Esophagus muscularis mucosa (tissue), 4 donors: ENCODE measurements at places on chromosomes 12 and 14. TPM values are rescaled to one million over a fixed set of nuclear protein-coding genes. Genes with fewer than 3 reads are reported as not detected.

Gene PRIMA1
- 18.7 TPM for total RNA-seq

Gene VASH1
- total RNA-seq = 5.6 TPM

- DNase-seq = no peak
- no peaks in the 10 kb centered on the region for H3K27me3 ChIP-seq
- no peaks in the 10 kb centered on the region for H3K36me3 ChIP-seq
- H3K4me3 ChIP-seq = no peak overlapping the region
- H3K4me1 ChIP-seq = peaks cover 16% of the 10 kb centered on the region
- H3K27ac ChIP-seq = no peak overlapping the region
These were observed 38.1 kb upstream of the FAM181A start for GRCh38 chr14:93888995-93889394.

- H3K4me3 ChIP-seq = no peak overlapping the region
- H3K36me3 ChIP-seq = no peaks in the 10 kb centered on the region
- H3K27ac ChIP-seq = no peak overlapping the region
- no peak for DNase-seq
- H3K27me3 ChIP-seq = no peaks in the 10 kb centered on the region
- peaks cover 16% of the 10 kb centered on the region for H3K4me1 ChIP-seq
These were observed 1.0 kb upstream of the ANG start for GRCh38 chr14:20687362-20688166.

GRCh38 chr12:55901881-55902490 lies 25.7 kb downstream of the PYM1 start:
- no peak overlapping the region for H3K27ac ChIP-seq
- H3K4me3 ChIP-seq = no peak overlapping the region
- DNase-seq = no peak
- no peaks in the 10 kb centered on the region for H3K4me1 ChIP-seq

GRCh38 chr12:52156311-52156710 lies 35.5 kb downstream of the KRT80 start:
- no peak overlapping the region for H3K4me3 ChIP-seq
- no peaks in the 10 kb centered on the region for H3K27me3 ChIP-seq
- H3K27ac ChIP-seq = no peak overlapping the region
- DNase-seq = no peak
- peaks cover 17% of the 10 kb centered on the region for H3K4me1 ChIP-seq
